T follicular helper cell (primary cell): ENCODE measurements at places on chromosomes 7 and 10.

GRCh38 chr10:13068071-13068470 is 31.9 kb upstream of the OPTN start:
- no peak for DNase-seq

DNA sequence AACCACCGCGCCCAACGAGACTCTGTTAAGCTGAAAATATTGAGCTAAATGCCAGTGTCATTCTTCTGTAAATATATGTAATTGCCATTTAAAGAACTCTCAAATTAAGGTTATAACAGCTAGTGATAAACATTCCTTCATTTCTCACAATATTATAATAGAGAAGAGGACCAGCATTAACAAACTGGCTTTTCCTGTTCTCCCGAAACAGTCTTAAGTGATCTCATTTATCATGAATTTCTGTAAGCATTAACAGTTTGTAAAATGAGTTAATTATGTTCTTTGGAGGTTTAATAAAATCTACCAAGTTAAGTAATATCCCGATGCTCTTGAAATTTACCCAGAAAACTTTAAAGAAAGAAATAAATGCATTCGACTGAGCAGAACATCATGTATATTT is 352.8 kb downstream of the KCNMA1 start:
- DNase-seq = no peak

- DNase-seq = no peak
Measured at GRCh38 chr7:50730446-50731400, 52.0 kb downstream of the GRB10 start.

GRCh38 chr7:31000161-31000693 is 36.5 kb downstream of the GHRHR start:
- no peak for DNase-seq

- no peak for DNase-seq
Measured at GRCh38 chr7:150951521-150951920, 26.6 kb downstream of the KCNH2 start.

DNA sequence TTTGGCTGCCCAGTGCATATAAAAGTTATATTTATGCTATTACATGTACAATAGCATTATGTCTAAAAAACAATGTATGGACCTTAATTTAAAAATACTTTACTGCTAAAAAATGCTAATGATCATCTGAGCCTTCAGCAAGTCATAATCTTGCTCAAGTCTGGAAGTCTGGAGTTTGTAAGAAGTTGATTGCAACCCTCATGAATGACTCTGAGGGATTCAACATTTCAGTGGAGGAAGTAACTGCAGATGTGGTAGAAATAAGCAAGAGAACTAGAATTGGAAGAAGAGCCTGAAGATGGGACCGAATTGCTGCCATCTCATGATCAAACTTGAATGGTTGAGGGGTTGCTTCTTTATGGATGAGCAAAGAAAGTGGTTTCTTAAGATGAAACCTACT is 13.0 kb upstream of the ADAMTS14 start:
- no peak for DNase-seq

- no peak for DNase-seq
Measured at GRCh38 chr7:80440883-80441282, 71.0 kb downstream of the GNAT3 start.

GRCh38 chr7:110647266-110647665 is 443.7 kb upstream of the LRRN3 start:
- no peak for DNase-seq

DNA sequence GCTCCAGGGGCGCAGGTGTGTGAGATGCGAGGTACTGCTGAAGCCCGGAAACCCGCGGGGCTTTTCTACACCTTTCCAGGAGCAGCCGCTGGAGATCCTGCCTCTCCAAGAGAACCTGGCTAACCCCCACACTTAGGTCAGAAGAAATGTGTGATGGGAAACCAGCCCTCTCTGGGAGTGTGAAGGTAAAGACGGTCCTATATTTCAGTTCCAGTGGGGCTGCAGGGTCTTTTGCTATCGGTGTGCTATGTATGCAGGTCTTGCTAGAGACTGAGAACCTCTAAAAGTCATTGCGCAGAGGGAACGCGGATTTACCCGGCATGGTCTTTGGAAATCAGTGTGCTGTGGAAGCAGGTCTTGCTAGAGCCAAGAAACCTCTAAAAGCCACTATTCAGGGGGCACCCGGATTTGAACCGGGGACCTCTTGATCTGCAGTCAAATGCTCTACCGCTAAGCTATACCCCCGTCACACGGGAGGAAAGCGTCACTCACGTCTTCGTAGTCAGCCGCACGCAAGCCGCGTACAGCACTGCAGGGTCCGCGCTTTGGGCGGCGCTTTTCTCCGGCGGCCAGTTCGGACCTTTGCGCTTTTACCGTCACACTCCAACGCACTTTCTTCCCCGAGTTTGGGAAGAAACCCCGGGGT is 46.0 kb downstream of the ZNF777 start:
- DNase-seq = peak; percentile 26

- DNase-seq = no peak
Measured at GRCh38 chr7:146805082-146805481, 688.5 kb downstream of the CNTNAP2 start.

GRCh38 chr7:41328544-41328943 is 374.3 kb downstream of the INHBA start:
- no peak for DNase-seq

GRCh38 chr10:111440501-111440900 is 363.7 kb downstream of the ADRA2A start:
- DNase-seq = no peak

GRCh38 chr7:7569615-7570014 is 2.9 kb downstream of the MIOS start:
- DNase-seq = no peak

DNA sequence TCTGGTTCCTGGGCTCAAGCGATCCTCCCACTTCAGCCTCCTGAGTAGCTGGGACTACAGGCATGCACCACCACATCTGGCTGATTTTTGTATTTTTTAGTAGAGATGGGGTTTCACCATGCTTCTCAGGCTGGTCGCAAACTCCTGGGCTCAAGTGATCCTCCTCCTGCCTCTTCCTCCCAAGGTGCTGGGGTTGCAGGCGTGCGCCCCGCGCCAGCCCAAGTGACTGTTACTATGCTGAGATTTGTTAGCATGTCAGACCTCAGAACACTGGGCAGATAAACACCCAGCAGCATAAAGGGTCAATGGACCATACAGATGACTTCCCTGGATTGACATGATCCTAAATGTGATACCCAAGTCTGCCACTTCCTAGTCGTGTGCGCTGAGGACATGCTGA is 59.9 kb upstream of the NMT2 start:
- no peak for DNase-seq

- no peak for DNase-seq
Measured at GRCh38 chr7:92790992-92791391, 45.4 kb downstream of the CDK6 start.

DNA sequence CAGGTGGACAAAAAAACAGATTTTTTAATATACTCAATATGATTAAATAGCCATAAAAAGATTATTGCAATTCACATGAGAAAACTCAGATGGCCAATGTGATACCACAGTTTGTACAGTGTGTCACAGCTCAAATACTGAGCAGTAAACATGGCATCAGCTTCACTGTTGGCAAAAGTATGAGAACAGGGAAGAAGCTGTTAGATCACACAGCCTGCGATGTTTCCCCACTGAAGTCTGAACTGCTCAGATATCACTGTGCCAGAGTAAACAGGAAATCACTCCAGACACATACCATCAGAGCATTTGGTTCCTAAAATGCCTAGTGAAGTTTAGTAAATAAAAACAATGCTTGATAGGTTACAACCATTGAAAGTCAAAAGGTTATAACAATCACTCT is 347.8 kb downstream of the ETV1 start:
- DNase-seq = no peak

GRCh38 chr10:74121368-74121767 is 29.3 kb downstream of the AP3M1 start:
- DNase-seq = no peak

- DNase-seq = no peak
Measured at GRCh38 chr10:93436591-93437085, 45.5 kb downstream of the MYOF start.

- no peak for DNase-seq
Measured at GRCh38 chr10:80163741-80164341, 31.3 kb downstream of the PLAC9 start.

DNA sequence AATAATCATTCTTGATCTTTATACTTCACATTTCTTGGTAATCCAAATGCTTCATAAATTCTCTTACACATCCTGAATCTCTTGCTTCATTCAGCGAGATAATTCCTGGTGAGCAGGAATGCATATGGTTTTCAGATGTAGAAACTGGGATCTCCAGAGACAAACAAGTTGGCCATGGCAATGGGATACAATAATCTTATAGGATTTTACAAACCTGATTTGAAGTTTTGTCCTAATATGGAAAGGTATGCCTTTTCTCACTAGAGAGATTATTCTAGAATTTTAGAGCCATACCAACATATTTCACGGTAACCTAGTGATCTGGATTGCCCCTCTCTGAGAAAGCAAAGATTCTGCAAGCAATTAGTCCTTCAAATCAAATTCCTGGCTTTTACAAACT is 13.1 kb upstream of the TRDMT1 start:
- DNase-seq = no peak

- no peak for DNase-seq
Measured at GRCh38 chr7:127872122-127872521, 159.1 kb downstream of the LRRC4 start.
